ENCODE measurements at places on chromosomes 12 and 14. TPM values are rescaled to one million over a fixed set of nuclear protein-coding genes. Genes with fewer than 3 reads are reported as not detected.

DNA sequence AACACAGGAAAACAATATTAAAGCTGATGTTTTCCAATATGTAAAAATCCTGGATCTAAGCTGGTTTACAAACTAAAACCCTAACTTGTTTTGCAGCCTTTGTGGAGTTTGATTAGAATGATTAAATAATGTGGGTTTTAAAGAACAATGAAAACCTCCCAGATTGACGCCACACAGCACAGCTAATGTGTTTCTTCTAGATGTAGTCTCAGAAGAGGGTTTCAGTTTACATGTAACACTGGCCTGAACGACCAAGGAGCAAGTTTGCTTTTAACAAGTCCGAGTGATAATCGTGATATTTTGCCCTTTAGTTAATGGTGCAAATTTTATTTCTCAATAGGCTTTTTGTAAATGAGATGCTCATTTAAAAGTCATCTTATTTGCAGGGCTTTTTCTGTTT lies 11.0 kb downstream of the HMGA2 start:
- H3K4me1 ChIP-seq, result peaks cover 31% of the 10 kb centered on the region
- H3K27me3 ChIP-seq, result no peaks in the 10 kb centered on the region
- no peak overlapping the region for H3K27ac ChIP-seq
- no peak overlapping the region for H3K4me3 ChIP-seq
- H3K36me3 ChIP-seq, result peaks cover 50% of the 10 kb centered on the region

DNA sequence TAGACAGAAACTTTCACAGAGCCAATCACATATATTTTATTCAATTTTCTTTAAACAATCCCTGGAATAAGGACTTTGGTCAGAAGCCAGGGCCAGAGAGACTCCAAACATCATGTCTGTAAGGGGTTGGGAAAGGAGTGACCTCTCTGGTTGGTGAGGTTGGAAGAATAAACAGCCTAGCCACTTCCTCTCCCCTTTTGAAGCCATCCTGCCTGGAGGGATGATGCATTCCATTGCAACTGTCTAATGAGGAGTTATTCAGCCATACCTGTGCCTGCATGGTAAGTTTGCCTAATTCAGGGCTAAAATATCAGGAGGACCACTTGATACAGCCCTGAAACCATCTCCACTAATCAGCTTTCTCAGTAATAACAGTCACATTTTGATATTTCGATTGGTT lies 299.8 kb downstream of the KCNH5 start:
- no peak for DNase-seq
- H3K36me3 ChIP-seq, result no peaks in the 10 kb centered on the region
- H3K4me1 ChIP-seq, result peaks cover 28% of the 10 kb centered on the region
- H3K4me3 ChIP-seq, result no peak overlapping the region
- H3K27me3 ChIP-seq, result no peaks in the 10 kb centered on the region

- no peaks in the 10 kb centered on the region for H3K4me1 ChIP-seq
- H3K4me3 ChIP-seq, result no peak overlapping the region
- peak; percentile 25 for DNase-seq
Measured at GRCh38 chr14:73283608-73284379, 46.5 kb downstream of the PAPLN start.

DNA sequence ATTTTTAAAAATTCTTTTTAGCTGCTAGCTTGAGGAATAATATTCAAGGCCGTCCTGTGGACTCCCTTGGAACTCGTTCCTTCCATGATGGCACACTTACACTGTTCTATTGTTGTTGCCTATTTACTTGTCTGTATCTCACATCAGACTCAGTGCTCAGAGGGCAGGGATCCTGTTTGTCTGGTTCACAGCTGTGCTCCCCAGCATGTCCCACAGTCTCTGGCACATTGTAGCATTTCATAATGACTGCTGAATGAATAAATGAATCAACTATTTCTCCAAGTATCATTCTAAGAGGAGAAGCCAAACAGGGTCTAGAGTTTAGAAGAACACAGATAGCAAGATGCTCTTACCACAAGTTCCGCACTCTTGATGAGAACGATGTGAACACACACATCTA lies 48.0 kb downstream of the NTN4 start:
- H3K4me3 ChIP-seq, result no peak overlapping the region
- no peaks in the 10 kb centered on the region for H3K4me1 ChIP-seq
- no peaks in the 10 kb centered on the region for H3K36me3 ChIP-seq

- DNase-seq, result no peak
- H3K4me1 ChIP-seq, result peaks cover 57% of the 10 kb centered on the region
- no peaks in the 10 kb centered on the region for H3K27me3 ChIP-seq
Measured at GRCh38 chr14:96804895-96805294, 7.7 kb downstream of the VRK1 start.

GRCh38 chr12:11836282-11837151 lies 187.0 kb downstream of the ETV6 start:
- no peak for DNase-seq
- no peaks in the 10 kb centered on the region for H3K36me3 ChIP-seq
- H3K27me3 ChIP-seq, result no peaks in the 10 kb centered on the region

DNA sequence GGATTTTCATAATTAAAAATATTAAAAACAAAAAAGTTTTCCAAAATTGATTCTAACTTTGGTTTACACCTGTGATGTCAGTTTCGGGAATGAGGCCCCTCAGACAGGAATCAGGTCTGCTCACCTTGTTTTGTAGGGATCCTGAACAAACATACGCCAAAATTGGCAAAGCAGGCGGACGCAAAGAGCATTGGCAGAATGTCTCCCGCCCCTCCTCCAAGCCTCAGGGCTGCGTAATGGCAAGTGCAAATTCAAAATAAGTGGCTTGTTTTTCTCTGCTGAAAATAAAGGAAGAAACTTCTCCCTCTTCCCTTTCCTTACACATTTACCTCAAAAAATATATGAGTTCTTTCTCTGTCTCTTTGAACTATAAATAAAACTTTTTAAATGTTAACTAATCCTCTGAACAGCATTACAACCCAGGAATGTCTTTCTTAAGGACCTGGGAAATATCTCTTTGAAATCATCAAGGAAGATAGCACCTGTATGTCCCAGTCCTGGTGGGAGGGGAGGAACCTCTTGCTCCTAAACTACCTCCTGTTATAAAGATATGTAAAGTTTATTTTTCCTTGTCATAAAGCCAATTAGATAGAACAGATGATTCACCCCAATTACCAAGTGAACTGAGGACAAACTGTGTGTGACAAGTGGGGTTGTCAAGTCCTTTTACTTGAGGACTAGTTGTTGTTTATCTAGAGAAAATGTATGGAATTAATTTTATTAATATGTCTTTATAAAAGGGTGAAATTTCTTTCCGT lies 16.5 kb downstream of the OR6J1 start:
- DNase-seq, result no peak
- no peaks in the 10 kb centered on the region for H3K4me1 ChIP-seq
- no peak overlapping the region for H3K27ac ChIP-seq
- H3K36me3 ChIP-seq, result no peaks in the 10 kb centered on the region
- no peak overlapping the region for H3K4me3 ChIP-seq

GRCh38 chr14:34796902-34797301 lies 78.3 kb downstream of the BAZ1A start:
- peaks cover 2% of the 10 kb centered on the region for H3K4me1 ChIP-seq
- H3K4me3 ChIP-seq, result no peak overlapping the region
- peaks cover 53% of the 10 kb centered on the region for H3K36me3 ChIP-seq
- H3K27me3 ChIP-seq, result no peaks in the 10 kb centered on the region

DNA sequence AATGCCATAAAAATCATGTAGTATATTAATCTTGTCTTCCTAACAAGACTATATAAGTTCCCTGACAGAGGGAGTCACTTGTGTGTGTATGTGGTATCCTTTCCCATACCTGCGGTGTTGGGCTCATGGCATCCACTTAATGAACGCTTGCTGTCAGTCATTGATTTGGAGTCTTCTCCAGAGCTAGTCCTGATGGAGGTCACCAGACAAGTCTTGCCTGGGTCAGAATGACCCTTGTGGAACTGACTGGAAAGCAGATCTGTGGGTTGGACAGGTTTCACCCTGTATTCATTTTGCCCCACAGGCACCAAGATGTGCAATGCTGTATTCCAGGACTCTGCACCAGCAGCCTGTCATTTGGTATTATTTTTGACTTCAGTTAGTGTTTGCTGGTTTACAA lies 27.3 kb upstream of the WNK1 start:
- no peak for DNase-seq
- no peak overlapping the region for H3K27ac ChIP-seq
- H3K4me3 ChIP-seq, result no peak overlapping the region
- no peaks in the 10 kb centered on the region for H3K27me3 ChIP-seq

- peaks cover 5% of the 10 kb centered on the region for H3K4me1 ChIP-seq
- DNase-seq, result no peak
- no peaks in the 10 kb centered on the region for H3K27me3 ChIP-seq
- no peaks in the 10 kb centered on the region for H3K36me3 ChIP-seq
Measured at GRCh38 chr12:12406762-12407161, 49.9 kb downstream of the BORCS5 start.

DNA sequence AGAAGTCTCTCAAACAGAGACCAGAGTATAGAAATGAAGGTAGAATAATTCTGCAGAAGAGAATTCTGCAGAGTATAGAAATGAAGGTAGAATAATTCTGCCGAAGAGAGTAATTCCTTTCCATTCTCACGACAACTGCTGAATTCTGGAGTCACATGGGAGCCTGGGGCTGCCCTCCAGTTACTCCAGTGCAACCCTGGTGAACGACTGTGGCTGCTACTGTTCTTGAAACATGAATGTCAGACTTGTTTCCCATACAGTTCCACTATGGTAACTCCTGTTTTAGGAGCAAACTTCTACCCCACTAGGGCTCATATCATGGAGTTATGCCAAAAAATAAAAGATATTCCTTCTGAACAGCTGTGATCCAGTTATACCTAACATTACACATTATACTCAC lies 164.4 kb downstream of the KICS2 start:
- no peak overlapping the region for H3K27ac ChIP-seq
- no peak for DNase-seq
- H3K27me3 ChIP-seq, result no peaks in the 10 kb centered on the region
- no peak overlapping the region for H3K4me3 ChIP-seq

DNA sequence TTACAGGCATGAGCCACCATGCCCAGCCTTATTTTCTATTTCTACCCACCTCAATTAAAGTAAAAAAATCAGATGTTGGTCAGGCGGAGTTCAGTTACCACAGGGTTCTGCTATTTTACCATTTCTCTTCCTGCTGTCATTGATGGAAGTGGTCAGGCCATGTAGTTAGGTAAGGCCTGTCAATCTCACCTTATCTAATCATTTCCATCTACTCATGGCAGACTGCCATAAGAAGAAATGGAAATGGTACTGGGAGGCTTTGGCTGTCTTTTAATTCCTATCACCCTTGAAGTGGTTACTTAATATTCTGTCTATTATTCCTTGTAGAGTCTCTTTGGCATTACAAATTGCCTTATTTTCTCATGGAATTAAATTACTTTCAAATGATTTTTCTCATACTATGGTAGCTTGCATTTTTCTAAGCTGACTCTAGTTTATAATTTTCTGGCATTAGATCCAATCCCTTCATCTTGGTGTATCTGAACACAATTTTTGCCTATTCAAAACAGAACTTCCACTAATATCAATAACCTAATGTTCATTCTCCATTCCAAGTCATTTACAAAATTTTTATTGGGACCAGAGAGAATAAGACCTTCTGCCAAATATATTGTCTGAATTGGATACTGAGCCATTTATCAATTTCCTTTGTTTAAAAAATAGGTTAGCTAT lies 198.7 kb downstream of the DACT1 start:
- H3K27me3 ChIP-seq, result no peaks in the 10 kb centered on the region
- H3K4me3 ChIP-seq, result no peak overlapping the region
- no peak overlapping the region for H3K27ac ChIP-seq
- H3K4me1 ChIP-seq, result no peaks in the 10 kb centered on the region

GRCh38 chr14:32121948-32122347 lies 44.8 kb downstream of the ARHGAP5 start:
- H3K27me3 ChIP-seq, result no peaks in the 10 kb centered on the region
- no peaks in the 10 kb centered on the region for H3K36me3 ChIP-seq
- no peak for DNase-seq
- no peak overlapping the region for H3K4me3 ChIP-seq
- H3K4me1 ChIP-seq, result no peaks in the 10 kb centered on the region

GRCh38 chr12:121390856-121391255 lies 9.1 kb upstream of the RNF34 start:
- no peak for DNase-seq
- peaks cover 5% of the 10 kb centered on the region for H3K4me1 ChIP-seq
- no peak overlapping the region for H3K27ac ChIP-seq
- H3K36me3 ChIP-seq, result no peaks in the 10 kb centered on the region

DNA sequence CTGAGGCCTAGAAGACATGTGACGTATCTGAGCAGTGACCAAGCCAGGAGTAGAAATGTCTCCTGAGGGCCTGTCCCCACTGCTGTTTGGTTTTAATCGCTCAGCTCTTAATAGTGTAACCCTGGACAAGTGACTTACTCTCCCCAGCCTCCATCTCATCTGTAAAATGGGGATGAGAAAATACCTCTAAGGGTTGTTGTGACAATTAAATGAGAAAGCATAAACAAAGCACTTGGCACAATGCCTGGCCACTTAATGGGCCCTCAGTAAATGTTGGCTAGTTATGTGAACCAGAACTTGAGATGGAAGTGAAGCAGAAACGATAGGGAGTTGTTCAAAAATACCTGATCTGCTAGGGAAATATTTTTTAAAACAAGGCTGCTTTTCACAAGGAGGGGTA lies 58.2 kb downstream of the HMGA2 start:
- H3K4me3 ChIP-seq, result no peak overlapping the region
- no peak for DNase-seq
- H3K4me1 ChIP-seq, result peaks cover 55% of the 10 kb centered on the region
- peak overlapping the region; percentile 11 for H3K27ac ChIP-seq
- peaks cover 14% of the 10 kb centered on the region for H3K36me3 ChIP-seq

GRCh38 chr14:23910101-23910875 lies 43.3 kb upstream of the DHRS4 start:
- no peaks in the 10 kb centered on the region for H3K4me1 ChIP-seq
- H3K4me3 ChIP-seq, result no peak overlapping the region
- DNase-seq, result peak; percentile 74

GRCh38 chr14:96573473-96574100 lies 71.4 kb downstream of the PAPOLA start:
- H3K4me1 ChIP-seq, result peaks cover 33% of the 10 kb centered on the region
- no peak overlapping the region for H3K4me3 ChIP-seq
- no peak for DNase-seq
- H3K27ac ChIP-seq, result no peak overlapping the region
- no peaks in the 10 kb centered on the region for H3K27me3 ChIP-seq

DNA sequence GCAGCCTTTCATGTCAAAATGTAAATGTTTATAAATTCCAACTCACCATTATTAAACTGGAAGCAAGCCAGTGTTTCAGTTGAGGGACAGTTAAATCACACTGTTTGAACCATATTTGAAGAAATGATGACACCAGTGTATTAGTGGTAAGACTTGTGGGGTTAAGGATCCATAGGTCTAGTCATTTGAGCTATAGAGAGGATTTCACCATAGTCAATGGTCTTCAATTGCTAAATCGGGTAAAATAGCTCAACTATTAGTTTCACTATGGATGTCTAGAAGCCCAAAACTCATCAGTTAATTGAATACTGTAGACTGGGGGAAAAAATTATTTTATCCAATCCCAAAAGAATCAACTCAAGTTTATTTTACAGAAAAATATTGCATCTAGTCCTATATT lies 659.1 kb downstream of the NRXN3 start:
- DNase-seq, result no peak
- no peaks in the 10 kb centered on the region for H3K4me1 ChIP-seq
- H3K27ac ChIP-seq, result no peak overlapping the region
- H3K4me3 ChIP-seq, result no peak overlapping the region

The NAV3 gene
- total RNA-seq, result 8.9 TPM

The BLOC1S1 gene
- total RNA-seq, result 86.3 TPM

The SERPINA5 gene
- total RNA-seq, result not detected

The TMED10 gene
- total RNA-seq, result 275 TPM

The GLIPR1L1 gene
- not detected for total RNA-seq
